ENCODE measurements at places on chromosomes 4 and X.

DNA sequence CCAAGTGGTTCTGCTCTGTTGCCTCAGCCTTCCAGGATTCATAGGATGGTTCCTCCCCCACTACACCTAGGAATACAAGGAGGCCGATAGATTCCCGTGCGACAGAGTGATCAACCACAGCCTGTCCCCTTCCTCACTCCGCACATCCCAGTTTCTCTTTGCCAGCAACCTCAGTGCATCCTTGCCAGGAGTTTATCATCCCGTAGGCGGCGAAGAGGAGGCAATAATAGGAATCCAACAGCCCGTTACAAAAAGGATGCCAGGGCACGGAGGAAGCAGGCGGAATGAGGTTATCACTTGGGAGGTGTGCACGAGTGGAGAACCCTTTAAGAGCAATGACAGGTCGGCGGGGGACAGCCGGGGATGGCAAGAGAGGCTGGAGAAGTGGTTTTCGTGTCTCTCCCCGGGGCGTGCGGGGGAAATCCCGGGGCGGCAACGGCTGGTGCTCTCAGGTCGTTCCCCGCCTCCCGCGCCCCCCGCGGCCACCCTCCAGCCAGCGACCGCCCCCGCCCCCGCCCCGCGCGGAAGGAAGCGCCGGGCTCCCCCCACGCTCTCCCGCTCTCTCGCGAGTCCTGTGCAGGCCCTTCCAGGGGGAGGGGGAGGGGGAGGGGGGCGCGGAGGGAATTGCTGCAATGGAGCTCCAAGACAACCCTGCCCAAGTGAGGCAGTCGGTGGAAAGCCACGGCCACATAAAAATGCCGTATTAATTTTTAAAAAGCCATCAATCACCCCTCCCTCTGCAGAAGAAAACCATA lies 1.6 kb downstream of the PPP3CA start:
- DNase-seq = no peak

DNA sequence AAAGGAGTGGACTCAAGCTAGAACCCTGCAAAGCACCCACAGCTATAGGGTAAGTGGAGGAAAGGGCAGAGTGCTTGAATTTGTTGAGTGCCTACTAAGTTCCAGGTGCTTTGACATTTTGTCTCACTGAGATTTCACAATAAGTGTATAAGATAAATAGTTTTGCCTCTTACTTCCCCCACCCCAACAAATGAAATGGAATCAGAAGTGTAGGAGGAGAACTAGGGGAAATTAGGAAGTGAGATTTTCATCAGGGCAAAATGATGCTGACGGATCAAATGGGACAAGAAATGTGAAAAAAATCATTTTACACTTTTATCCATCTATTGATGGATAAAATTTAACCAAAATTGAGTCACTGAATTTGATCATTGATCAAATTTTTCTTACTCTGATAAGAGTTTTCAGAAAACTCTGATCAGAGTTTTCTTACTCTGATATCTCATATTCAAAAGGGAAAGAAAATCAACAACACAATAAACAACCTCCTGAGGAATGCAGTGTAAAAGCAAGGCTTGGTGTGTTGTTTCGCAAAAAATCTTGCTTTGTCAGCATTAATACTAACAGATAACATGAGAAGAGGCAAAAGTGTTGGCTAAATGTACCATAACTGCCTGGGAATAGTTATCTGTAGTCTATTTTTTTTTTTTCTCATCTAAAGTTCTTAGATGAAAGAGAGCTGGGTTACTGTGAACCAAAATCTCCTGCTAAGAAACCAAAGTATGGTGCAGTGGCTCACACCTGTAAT lies 24.9 kb downstream of the PLAC8 start:
- no peak for DNase-seq

GRCh38 chr4:123832173-123833026 lies 435.8 kb downstream of the SPRY1 start:
- no peak for DNase-seq

DNA sequence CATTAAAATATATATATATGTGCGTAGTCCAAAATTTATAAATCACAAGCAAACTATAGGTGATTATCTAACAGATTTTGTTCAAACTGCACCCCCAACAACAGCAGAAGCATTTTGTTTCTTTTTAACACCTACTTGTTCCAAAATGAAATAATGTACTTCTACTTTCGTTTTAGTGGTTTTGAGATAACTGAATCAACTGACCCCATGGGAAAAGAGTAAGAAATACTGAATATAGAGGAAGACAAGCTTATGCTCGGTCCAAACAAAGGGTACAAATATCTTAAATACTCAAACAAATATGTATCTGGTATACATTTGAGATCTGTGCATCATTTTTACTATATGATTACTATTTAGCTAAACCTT lies 22.4 kb downstream of the MAP7D3 start:
- no peak for DNase-seq

GRCh38 chr4:845836-846251 lies 19.9 kb upstream of the CPLX1 start:
- no peak for DNase-seq

DNA sequence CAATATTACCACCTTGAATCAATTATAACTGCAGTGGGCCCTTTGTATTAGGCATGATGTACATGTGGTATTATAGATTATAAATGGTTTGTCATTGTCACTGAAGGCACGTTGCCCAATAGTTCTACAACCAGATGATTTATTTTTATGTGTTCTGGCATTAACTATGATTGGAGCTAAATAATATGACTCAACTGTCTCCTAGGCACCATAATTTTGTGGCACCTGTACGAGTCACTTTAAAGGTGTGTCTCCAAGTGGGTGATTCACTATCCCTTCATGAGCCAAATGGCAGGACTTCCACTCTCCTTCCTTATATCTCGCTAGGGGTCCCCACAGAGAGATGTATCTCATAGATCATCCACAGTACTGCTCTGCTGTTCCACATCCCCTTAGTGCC lies 6.1 kb upstream of the SMPX start:
- DNase-seq = no peak

GRCh38 chr4:46329118-46329976 lies 60.6 kb downstream of the GABRA2 start:
- DNase-seq = no peak

GRCh38 chr4:89319756-89320155 lies 12.2 kb upstream of the GPRIN3 start:
- DNase-seq = no peak

GRCh38 chr4:125368671-125369081 lies 53.9 kb downstream of the FAT4 start:
- DNase-seq = no peak

DNA sequence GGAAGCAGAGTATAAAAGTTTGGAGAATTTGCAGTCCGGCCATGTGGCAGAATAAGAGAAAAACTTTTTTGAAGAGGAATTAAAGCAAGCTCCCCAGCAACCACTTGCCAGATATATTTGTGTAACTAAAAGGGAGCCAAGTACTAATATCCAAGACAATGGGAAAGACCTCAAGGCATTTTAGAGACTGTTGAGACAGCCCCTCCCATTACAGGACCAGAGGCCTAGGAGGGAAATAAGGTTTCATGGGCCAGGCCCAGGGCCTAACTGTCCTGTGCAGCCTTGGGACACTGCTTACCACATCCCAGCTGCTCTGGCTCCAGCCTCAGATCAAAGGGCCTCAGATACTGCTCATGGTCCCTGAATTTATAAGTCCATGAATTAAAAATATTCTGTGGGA lies 659.4 kb downstream of the PCDH19 start:
- no peak for DNase-seq

- DNase-seq = no peak
Observed at GRCh38 chr4:127975121-127975770, 10.0 kb downstream of the ABHD18 start.

- DNase-seq = no peak
Observed at GRCh38 chrX:36963069-36963808, 44.9 kb upstream of the FAM47C start.

- no peak for DNase-seq
Observed at GRCh38 chr4:52366191-52366590, 292.9 kb downstream of the USP46 start.

GRCh38 chr4:88054901-88055300 lies 47.5 kb downstream of the PKD2 start:
- DNase-seq = no peak

GRCh38 chr4:11489453-11490083 lies 60.9 kb upstream of the HS3ST1 start:
- DNase-seq = no peak

DNA sequence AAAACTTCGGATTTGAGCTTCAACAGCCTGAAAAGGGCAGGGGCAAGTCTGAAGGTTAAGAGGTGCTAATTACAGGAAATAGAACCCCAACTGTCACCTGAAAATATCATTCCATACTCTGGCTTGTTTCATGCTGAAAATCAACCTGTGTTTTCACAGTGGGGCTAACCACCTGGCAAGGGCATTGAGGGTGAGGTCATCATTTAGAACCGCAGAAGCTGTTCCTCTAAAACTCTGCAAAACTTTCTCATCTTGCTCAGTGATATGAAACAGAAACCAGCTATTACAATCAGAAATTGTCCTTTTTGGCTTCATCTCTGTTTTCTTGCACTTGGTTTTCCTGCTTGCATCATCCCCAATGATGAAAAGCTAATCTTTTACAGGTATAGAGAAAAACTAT lies 247.6 kb downstream of the DCLK2 start:
- no peak for DNase-seq

GRCh38 chr4:163404580-163404979 lies 60.9 kb downstream of the NPY5R start:
- no peak for DNase-seq

DNA sequence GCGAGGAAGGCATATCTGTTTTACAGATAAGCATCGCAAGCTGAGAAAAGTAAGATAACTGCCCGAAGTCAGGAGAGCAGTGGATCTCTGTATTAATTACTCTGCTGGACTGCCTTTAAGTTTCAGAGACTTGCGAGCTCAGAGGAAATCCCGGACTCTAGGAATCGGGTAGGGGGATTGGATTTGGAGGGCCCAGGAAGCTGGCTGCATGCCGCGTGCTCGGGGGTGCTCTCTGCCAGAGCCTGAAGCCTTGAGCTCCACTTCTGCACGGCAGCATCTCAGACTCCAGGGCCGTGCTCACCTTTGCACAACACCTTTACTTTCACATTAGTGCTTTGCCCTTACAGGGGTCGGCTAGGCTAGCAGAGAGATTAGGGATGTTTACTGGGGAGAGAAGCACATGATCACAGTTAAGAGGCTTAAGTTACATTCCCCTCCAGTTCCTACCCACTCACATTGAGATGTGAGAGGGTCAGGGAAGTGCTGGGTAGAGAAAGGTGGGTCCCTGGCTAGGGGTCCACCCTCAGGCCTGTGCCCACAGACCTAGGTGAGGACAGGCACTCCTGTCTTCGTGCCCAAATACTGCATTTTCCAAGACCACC lies 57.0 kb downstream of the TRIML1 start:
- no peak for DNase-seq

GRCh38 chrX:153397256-153397960 lies 3.7 kb downstream of the PNMA6E start:
- no peak for DNase-seq

GRCh38 chr4:188989371-188989770 lies 850.1 kb downstream of the TRIML1 start:
- no peak for DNase-seq

DNA sequence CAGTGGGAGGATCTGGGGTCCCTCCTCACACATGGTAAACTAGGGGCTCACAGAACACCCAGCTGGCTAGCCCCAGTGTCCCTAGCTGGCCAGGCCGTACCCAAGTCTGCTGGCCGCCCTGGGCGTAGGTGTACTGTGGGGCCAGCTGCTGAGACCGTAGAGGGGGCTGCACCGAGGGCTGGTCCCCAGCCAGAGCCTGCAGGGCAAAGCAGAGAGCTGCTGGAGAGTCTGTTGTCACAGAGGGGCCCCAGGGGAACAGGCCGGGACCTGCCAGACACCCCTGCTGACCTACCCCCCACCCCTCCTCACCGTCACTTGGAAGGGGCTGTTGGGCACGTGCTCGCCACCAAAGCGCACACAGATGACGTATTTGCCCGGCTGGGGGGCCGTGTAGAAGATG lies 19.9 kb downstream of the FLNA start:
- DNase-seq = no peak

- DNase-seq = no peak
Observed at GRCh38 chr4:804804-805203, 21.1 kb downstream of the CPLX1 start.

DNA sequence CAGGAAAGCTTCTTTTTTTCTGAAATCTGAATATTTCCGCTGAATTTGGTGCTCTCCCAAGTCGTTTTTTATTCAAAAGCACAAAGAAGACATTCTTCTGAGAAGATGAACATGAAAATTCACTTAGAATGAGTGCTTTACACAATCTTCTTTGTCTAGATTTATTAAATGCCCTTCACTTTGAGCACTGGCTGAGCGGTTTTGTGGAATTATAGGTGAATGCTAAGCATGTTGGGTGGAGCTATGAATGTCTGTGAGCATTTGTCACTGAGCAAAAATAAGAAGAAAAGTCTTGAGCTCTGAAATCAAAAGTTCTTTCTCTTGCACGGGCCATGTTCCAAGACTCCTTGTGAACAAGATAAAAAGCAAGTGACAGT lies 13.1 kb downstream of the GASK1B start:
- DNase-seq = no peak

GRCh38 chrX:386239-386767 lies 404 bp downstream of the PPP2R3B start:
- peak; percentile 19 for DNase-seq

DNA sequence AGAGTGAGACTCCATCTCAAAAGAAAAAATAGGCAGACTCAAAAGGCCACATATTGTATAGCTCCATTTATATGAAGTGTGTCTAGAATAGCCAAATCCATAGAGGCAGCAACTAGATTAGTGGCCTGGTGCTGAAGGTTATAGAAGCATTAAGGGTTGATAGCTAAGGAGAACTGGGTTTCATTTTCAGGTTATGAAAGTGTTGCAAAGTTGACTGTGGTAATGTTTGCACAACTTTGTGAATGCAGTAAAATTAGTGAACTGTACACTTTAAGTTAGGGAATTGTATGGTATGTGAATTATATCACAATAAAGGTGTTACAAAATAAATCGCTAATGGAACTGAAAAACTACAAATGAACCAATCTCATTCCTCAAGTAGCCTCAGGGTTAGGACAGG lies 28.3 kb downstream of the TXLNG start:
- DNase-seq = no peak

DNA sequence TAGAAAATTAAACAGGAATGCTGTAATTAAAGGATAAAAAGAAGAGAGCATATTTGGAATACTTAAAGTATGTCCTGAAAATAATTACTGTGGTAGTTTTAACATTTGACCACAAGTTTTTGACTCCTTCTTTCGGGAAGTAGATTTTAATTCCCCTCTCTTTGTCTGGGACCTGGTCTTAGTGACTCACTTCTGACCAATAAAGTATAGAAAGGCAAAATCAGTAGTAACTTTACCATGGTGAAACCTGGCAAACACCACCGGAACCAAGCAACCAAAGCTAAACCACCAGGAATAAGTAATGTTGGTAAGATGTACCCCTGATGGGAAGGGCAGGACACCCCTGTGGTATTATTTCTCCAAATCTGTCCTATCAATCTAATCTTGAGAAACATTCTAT lies 314.8 kb downstream of the PDHA2 start:
- no peak for DNase-seq

DNA sequence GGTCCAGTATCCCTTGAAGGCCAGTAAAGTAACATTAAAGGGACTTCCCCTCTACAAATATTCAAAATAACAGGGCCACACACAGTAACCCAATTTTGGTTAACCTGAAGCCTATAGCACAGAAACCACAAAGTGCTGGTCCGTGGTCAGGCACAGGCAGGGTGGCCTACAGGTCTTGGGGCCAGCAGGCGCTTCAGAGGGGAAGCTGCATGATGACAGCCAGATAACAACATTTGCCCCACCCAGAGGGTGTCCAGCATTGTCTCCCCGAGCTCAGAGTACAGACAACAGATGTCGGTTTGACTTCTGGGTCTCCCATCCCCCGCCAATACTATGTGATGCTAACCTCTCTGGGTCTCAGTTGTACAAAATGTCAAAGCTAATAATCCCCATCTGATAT lies 51.1 kb downstream of the SH3KBP1 start:
- no peak for DNase-seq

Data from stimulated activated CD4-positive, alpha-beta T cell treated with anti-CD3 and anti-CD28 coated beads, TNF-alpha, amount 100 ng/mL, for 24 hours (primary cell).